ENCODE measurements at places on chromosomes 11 and 22.

DNA sequence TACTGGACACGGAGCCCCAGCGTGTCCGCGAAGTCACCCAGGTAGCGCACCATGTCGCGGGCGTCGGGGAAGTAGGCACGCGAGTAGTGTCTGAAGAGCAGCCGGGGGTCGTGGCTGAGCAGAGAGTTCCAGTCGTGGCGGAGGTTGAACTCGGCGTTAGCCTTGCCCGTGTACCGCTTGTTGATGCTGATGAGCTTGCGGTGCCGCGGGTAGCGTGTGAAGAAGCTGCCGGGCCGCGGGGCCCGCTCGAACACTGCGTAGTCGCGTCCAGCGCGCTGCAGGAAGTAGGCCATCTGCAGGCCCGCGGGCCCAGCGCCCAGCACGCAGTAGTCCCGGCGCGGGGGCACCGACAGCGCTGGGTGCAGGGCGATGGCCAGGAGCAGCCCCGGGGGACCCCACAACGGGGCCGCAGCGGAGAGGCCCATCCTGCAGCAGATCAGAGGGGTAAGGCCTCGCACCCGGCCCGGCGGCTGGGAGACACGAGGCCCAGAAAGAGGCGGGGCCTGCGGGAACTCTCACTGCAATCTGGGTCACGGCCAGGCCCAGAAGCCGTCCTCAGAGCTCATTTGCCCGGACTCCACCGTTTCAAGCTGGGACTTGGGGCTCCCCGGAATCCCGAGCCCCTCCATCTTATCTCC, 723 bp downstream of the FOXRED2 start:
- no peak for DNase-seq

DNA sequence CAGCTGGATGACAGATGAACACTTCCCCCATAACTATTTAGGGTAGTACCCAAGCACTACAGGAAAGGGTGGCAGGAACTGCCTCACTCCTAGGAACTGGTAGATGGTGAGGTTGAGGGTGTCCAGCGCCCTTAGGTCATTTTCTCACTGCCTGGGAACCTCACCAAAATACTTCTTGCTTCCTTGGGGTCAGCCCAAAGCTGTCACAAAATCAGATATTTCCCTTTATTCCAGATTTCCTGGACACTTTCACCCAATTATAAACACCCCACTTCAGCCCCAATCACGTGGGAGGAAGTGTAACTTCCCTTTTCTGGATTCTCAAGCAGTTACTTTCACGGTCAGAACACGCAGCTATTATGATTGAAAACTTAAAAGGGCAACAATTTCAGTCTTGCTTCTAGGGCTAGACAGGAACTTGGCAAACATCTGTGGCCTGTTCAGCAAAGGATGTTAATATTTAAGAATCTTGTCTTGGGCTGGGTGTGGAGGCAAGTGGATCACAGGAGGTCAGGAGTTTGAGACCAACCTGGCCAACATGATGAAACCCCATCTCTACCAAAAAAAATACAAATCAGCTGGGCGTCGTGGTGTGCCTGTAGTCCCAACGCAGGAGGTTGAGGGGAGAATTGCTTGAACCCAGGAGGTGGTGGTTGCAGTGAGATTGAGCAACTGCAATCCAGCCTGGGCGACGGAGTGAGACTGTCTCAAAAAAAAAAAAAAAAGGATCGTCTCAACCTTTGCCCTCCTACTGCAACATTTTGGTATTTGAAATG, 4.0 kb downstream of the FTH1 start:
- DNase-seq = peak; percentile 49

- no peak for DNase-seq
Measured at GRCh38 chr11:95915051-95915450, 8.9 kb downstream of the MTMR2 start.

GRCh38 chr22:23521441-23522113, 58.5 kb downstream of the IGLL1 start:
- DNase-seq = peak; percentile 98

DNA sequence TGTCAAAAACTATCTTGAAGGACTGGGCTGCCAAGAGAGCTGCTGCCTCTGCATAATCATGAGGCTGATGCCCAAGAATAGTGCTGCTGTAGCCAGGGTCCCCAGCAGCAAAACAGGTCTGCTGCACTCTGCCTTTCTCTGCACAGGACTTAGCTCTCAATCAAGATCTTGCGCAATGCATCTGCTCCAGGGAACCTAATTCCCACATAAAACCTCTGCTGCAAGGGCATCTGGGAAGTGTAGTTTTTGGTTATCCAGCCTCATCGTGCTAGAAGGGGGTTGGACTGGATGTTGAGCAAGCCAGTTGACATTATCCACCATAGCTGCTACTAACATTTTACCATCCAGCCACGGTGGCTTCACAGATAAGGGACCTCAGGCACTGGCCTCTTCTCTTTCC, 192.7 kb downstream of the C11orf91 start:
- peak; percentile 13 for DNase-seq
